ENCODE measurements at places on chromosomes 13 and 19.

GRCh38 chr19:45502111-45502510 lies 3.9 kb downstream of the PPM1N start:
- peaks cover 2% of the 10 kb centered on the region for H3K36me3 ChIP-seq
- H3K27ac ChIP-seq = no peak overlapping the region
- H3K4me3 ChIP-seq = no peak overlapping the region
- H3K27me3 ChIP-seq = peaks cover 17% of the 10 kb centered on the region
- no peak for DNase-seq

DNA sequence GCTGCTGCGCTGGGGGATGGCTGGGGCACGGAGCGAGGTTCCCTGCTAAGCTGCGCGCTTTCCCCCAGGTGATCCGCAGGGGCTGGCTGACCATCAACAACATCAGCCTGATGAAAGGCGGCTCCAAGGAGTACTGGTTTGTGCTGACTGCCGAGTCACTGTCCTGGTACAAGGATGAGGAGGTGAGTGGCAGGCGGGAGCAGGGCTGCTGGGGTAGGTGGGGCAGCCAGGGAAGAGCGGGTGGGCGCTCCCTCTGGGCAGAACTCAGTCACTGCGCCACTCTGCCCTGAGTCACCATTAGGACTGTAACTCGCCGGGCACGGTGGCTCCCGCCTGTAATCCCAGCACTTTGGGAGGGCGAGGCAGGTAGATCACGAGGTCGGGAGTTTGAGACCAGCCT lies 23.8 kb downstream of the TMED1 start:
- peaks cover 31% of the 10 kb centered on the region for H3K36me3 ChIP-seq
- H3K27ac ChIP-seq = peak overlapping the region; percentile 84
- DNase-seq = no peak
- H3K4me1 ChIP-seq = peaks cover 31% of the 10 kb centered on the region

DNA sequence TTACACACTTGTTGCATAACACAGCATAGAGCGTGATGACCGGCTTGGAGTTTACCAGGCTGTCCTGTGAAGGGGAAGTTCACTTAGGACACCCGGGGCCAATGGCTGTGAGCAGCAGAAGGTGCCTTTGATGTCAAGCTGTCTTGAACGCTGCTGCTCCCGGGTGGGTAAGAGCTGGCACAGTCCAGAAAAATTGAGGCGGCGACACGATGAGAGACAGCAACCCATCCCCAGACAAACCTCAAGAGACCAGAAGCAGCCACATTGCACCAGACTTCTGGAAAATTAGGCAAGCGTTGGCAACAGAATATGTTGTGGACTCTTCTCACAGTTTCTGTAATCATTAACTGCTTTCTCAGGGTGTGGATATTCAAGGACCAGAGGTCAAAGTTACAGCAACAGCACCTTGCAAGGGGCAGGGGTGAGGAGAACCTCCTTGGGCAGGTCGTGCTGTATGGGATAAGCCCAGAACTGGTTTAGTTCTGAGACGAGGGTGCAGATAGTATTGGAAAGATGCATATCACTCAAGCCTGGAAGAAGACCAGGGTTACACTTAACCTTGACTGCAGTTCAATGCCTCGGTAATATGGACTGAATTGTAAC lies 10.1 kb downstream of the NFILZ start:
- peaks cover 12% of the 10 kb centered on the region for H3K27me3 ChIP-seq
- no peak for DNase-seq
- no peaks in the 10 kb centered on the region for H3K36me3 ChIP-seq
- H3K27ac ChIP-seq = no peak overlapping the region

DNA sequence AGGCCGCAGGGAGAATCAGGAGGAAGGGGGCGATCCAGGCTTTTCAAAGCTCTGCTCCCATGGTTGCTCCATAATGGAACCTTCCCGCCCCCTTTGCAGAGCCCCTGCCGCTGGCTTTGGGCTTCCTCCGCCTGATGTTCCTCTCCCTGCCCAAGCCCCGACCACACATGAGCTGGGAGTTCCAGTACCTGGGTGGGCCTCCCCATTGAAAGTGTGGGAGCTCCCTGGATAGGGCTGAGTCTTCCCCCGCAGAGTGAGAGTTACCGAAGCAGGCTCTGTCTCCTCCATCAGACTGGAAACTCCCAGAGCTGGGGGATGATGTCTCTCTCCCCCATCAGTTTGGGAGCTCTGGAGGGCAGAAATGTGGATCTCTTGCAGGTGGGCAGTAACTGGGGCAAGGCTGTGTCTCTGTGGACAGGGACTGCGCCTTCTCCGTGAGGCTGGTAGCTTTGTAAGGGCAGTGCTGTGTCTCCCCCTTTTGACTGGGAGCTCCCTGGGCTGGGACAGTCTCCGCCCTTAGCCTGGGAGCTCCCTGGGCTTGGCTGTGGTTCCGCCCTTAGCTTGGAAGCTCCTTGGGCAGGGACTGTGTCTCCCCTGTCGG lies 722 bp downstream of the DCAF15 start:
- peaks cover 17% of the 10 kb centered on the region for H3K4me1 ChIP-seq
- H3K4me3 ChIP-seq = peak overlapping the region; percentile 88
- peaks cover 10% of the 10 kb centered on the region for H3K36me3 ChIP-seq
- H3K27me3 ChIP-seq = no peaks in the 10 kb centered on the region
- DNase-seq = no peak
- peak overlapping the region; percentile 63 for H3K27ac ChIP-seq

GRCh38 chr13:114339857-114340534 lies 25.7 kb downstream of the CHAMP1 start:
- peak overlapping the region; percentile 3 for H3K4me3 ChIP-seq
- no peaks in the 10 kb centered on the region for H3K36me3 ChIP-seq
- H3K27ac ChIP-seq = no peak overlapping the region
- peak; percentile 20 for DNase-seq
- H3K27me3 ChIP-seq = peaks cover 12% of the 10 kb centered on the region
- H3K4me1 ChIP-seq = peaks cover 23% of the 10 kb centered on the region

DNA sequence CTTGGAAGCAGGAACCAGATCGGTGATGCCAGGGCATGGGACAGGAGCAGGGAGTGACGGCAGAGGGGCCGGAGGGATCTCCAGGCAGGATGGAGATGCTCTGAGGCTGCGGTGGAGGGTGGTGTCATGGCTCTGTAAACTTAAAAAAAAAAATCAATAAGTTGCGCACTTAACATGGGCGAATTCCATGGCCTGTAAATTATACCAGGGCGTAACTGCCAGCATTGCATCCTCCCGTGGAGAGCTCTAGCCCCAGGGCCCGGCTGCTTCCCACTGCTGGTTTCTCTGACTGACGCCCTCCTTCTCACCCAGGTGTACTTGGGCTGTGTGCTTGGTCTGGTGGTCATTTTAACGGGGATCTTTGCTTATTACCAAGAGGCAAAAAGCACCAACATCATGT lies 8.7 kb downstream of the ATP12A start:
- H3K4me1 ChIP-seq = peaks cover 23% of the 10 kb centered on the region
- DNase-seq = no peak
- no peak overlapping the region for H3K4me3 ChIP-seq
- no peak overlapping the region for H3K27ac ChIP-seq
- no peaks in the 10 kb centered on the region for H3K36me3 ChIP-seq
- peaks cover 40% of the 10 kb centered on the region for H3K27me3 ChIP-seq

- no peak for DNase-seq
- H3K27me3 ChIP-seq = peaks cover 10% of the 10 kb centered on the region
- no peak overlapping the region for H3K4me3 ChIP-seq
Measured at GRCh38 chr13:31919971-31920726, 111.4 kb upstream of the FRY start.

- DNase-seq = peak; percentile 61
- peaks cover 18% of the 10 kb centered on the region for H3K4me1 ChIP-seq
- peak overlapping the region; percentile 58 for H3K4me3 ChIP-seq
- H3K36me3 ChIP-seq = peaks cover under 1% of the 10 kb centered on the region
Measured at GRCh38 chr19:14347999-14348889, 33.0 kb upstream of the ADGRE5 start.

GRCh38 chr19:16877581-16877980 lies 11.2 kb upstream of the F2RL3 start:
- no peak overlapping the region for H3K4me3 ChIP-seq
- no peak overlapping the region for H3K27ac ChIP-seq
- H3K4me1 ChIP-seq = peaks cover 10% of the 10 kb centered on the region
- H3K27me3 ChIP-seq = no peaks in the 10 kb centered on the region
- peaks cover 32% of the 10 kb centered on the region for H3K36me3 ChIP-seq

DNA sequence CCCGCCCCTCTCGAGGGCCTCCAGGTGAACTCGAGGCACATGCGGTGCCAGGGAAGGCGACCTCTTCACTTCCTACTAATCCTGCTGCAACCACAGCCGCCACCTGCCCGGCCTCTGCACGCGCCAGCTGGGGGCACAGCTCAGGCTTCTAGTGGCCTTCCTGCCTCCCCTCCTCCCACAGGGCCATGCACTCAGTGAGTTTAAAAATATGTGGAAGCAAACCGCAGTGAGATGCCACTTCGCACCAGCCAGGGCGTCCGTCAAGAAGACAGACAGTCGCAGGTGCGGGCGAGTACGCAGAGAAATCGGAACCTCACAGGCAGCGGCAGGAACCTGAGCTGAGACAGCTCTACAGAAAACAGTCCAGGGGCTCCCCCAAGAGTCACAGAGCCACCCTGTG lies 10.4 kb downstream of the LMNB2 start:
- peaks cover 10% of the 10 kb centered on the region for H3K4me1 ChIP-seq
- no peak for DNase-seq
- peaks cover 11% of the 10 kb centered on the region for H3K36me3 ChIP-seq
- H3K4me3 ChIP-seq = peak overlapping the region; percentile 57
- no peaks in the 10 kb centered on the region for H3K27me3 ChIP-seq

- H3K27ac ChIP-seq = no peak overlapping the region
- H3K4me3 ChIP-seq = no peak overlapping the region
- DNase-seq = no peak
- H3K4me1 ChIP-seq = no peaks in the 10 kb centered on the region
- no peaks in the 10 kb centered on the region for H3K27me3 ChIP-seq
- H3K36me3 ChIP-seq = peaks cover 3% of the 10 kb centered on the region
Measured at GRCh38 chr19:15144046-15144646, 36.9 kb downstream of the SYDE1 start.

GRCh38 chr13:100395698-100396373 lies 192.8 kb downstream of the GGACT start:
- no peak overlapping the region for H3K27ac ChIP-seq
- peaks cover 46% of the 10 kb centered on the region for H3K4me1 ChIP-seq
- peaks cover 12% of the 10 kb centered on the region for H3K36me3 ChIP-seq
- H3K4me3 ChIP-seq = no peak overlapping the region

- peaks cover 4% of the 10 kb centered on the region for H3K36me3 ChIP-seq
- no peak overlapping the region for H3K27ac ChIP-seq
- H3K4me3 ChIP-seq = no peak overlapping the region
- H3K27me3 ChIP-seq = peaks cover 49% of the 10 kb centered on the region
Measured at GRCh38 chr13:24528816-24529398, 16.3 kb upstream of the PARP4 start.

DNA sequence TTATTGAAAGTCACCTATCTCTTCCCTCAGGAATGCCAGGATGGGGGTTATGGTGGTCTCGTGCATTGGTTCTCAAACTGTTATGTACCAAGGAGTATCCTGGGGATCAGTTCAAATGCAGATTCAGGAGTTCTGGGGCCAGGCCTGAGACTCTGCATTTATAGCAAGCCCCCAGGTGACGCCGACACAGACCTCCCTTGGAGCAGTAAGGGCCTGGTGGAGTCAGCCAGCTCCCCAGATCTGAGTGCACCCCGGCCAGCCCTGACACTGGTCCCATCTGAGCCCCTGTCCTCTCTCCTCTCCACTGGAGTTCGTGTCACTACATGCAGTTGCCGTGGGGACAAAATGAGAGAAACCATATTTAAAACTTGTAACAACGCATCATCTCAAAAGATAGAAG lies 112.9 kb downstream of the COL4A2 start:
- peaks cover 13% of the 10 kb centered on the region for H3K4me1 ChIP-seq
- no peaks in the 10 kb centered on the region for H3K36me3 ChIP-seq
- H3K27me3 ChIP-seq = peaks cover 86% of the 10 kb centered on the region
- H3K4me3 ChIP-seq = no peak overlapping the region
- no peak overlapping the region for H3K27ac ChIP-seq

All from activated T-helper 1 cell treated with anti-CD3 and anti-CD28 coated beads, Interleukin-12 subunit alpha, Interleukin-12 subunit beta, Interleukin-2, Interleukin-4 antibody, amounts not matched to agents 30 ng/mL and 10 ng/mL and 1 ng/mL, durations not matched to agents 14 hours and 24 hours and 36 hours (primary cell).